ENCODE measurements at places on chromosomes 1 and 21. TPM values are rescaled to one million over a fixed set of nuclear protein-coding genes. Genes with fewer than 3 reads are reported as not detected.

The LCE1A gene
- total RNA-seq = not detected

The ADAM30 gene
- not detected for total RNA-seq

DNA sequence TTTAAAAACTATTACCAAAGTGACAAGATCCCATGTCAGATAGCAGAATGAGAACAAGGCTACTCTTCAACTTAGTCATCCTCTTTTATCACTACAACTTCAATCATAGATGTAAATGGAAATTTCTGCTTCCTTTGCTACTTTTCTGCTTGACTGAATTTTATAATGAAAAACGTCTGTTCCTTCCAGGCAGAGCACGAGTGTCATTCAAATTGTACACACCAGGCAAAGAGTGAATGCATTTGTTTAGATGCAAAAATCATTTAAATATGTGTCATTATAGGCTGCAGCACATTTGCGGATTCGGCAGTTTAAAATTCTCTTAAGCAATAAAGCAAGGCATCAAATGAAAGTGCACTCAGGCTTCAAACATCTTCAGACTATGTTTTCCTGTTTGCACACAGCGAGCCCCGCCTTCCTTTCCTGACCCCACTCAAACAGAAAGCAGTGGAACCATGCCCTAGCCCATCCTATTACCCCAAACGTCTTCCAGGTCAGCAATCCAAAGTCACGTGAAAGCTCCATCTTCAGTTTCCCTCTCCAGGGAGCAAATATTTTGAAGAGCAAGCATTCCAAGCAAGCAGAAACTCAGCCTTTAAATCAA, 99.6 kb downstream of the APP start:
- no peak for DNase-seq

- DNase-seq = no peak
Measured at GRCh38 chr1:56304975-56305374, 274.4 kb downstream of the PLPP3 start.

- no peak for DNase-seq
Measured at GRCh38 chr1:62391369-62391971, 45.4 kb upstream of the USP1 start.
